Fibroblast of skin of right quadriceps (primary cell): ENCODE measurements at places on chromosomes 11 and 22.

DNA sequence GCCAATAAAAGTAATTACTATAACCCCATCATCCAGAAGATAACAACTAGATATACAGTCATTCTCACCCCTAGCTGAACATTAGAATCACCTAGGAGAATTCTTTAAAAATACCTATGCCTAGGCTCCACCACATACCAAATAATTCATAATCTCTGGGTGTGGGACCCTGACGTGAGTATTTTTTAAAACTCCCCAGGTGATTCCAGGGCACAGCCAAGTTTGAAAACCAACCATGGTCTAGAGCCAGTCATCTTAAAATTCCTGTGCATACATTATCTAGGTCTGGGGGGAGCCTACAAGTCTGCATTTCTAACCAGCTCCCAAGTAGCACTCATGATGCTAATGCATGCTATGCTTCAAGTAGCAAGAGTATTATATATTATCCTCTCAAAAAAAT, 281.0 kb upstream of the MTNR1B start:
- no peak for DNase-seq

DNA sequence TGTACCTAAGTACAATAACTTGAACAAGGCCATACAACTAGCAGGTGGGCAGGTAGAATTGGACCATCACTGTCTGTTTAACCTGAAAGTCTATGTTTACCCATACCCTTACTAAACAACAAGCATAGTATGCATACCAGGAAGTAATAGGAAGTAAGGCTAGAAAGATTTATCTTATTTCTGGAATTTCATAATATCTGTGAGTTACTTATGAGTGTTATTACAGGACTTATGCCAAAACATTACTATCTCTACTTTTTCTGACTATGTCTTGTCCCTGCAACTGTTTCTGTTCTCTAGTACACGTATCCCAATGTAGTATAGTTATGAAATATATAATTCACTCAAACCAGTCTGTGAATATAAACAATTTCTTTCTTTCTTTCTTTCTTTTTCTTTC, 1400.8 kb upstream of the TENM4 start:
- no peak for DNase-seq

- DNase-seq, result peak; percentile 87
Observed at GRCh38 chr11:102882389-102883024, 7.7 kb upstream of the MMP12 start.

GRCh38 chr22:47309476-47309875, 547.0 kb downstream of the TBC1D22A start:
- DNase-seq, result no peak

DNA sequence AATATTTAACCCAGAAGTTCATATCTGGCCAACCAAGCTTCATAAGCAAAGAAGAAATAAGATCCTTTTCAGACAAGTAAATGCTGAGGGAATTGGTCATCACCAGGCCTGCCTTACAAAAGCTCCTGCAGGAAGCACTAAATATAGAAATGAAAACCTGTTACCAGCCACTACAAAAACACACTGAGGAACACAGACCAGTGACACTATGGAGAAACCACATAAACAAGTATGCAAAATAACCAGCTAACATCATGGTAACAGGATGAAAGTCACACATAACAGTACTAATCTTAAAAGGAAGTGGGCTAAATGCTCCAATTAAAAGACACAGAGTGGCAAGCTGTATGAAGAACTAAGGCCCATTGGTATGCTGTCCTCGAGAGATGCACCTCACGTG, 311.4 kb downstream of the DYNC2H1 start:
- peak; percentile 53 for DNase-seq

- no peak for DNase-seq
Observed at GRCh38 chr11:76839311-76839710, 21.4 kb upstream of the ACER3 start.

- DNase-seq, result no peak
Observed at GRCh38 chr11:118216621-118217481, 8.0 kb downstream of the JAML start.

- DNase-seq, result no peak
Observed at GRCh38 chr11:64568041-64568571, 22.9 kb upstream of the SLC22A12 start.

DNA sequence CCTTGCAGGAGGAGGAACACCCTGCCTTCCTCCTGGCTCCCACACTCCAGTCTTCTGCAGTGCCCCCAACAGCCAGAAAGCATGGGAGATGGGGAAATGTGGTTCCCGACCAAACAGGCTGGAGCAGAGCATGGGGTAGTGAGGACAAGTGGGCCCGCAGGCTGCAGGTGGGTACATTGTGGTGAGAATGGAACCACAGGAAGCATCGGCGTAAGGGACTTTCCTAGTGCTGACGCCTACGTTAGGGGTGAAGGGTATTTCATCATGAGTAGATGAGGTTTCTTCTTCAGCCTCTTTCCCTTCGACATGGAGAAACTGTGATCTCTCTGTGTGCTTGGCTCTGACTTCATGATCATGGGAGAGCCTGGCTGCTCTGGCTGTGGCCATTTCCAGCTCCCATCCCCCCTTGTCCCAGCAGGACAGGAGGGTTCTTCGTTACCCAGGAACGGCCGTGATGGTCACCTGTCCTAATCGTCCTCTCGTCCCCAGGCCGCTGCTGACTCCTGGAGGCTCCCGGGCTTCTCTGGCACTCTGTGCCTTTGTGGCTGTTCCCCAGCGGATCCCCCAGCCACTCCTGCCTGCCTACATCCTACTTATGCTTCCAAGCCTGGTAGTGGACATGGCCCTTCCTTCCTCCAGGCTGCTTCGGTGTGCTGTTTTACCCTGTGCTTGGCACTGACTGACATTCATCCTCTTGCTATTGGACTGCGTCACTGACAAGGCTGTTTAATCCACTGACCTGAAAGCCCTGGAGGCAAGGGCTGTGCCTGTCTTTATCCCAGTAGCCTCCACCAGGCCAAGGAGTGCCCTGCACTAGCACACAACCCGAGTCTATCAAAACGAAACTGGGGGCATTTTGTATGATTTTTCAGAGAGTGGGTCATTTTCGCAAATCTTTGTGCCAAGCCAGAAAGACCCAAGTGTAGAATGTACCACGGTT, 65.2 kb upstream of the CECR2 start:
- no peak for DNase-seq

DNA sequence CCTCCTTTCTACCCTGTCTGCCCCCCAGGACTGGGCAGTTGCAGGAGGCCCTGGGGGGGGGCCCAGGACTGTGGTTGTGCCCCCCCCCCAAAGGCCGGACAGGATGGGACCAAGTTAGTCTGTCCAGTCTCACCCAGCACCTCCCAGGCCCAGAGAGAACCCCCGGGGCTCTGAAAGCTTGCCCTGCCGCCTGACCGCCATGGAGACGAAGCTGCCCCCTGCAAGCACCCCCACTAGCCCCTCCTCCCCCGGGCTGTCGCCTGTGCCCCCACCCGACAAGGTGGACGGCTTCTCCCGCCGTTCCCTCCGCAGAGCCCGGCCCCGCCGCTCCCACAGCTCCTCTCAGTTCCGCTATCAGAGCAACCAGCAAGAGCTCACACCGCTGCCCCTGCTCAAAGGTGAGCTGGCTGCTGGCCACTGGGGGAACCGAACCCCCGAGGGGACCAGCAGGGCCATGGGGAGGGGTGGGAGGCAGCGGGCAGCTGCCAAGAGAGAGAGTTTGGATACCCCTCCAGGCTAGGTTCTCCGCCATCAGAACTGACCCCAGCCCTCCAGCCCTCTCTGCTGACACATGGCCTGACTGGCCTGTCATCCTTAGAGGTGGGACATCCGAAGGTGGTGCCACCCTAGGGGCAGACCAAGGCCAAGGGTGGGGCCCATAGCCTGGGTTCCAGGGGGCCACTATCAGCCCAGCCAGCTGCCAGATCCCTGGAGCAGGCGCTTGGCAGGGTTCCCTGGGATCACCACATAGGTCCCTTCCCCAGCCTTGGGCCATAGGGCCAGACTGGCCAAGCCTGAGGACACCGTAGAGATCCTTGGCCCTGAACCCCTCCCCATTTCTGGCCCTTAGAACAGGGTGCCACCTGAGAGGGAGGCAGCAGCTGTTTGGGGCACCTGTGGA, 1.3 kb downstream of the PPP2R5B start:
- DNase-seq, result no peak

- DNase-seq, result no peak
Observed at GRCh38 chr11:46208803-46209202, 68.7 kb upstream of the CREB3L1 start.

GRCh38 chr11:8870411-8871170, 40.4 kb upstream of the AKIP1 start:
- peak; percentile 69 for DNase-seq

DNA sequence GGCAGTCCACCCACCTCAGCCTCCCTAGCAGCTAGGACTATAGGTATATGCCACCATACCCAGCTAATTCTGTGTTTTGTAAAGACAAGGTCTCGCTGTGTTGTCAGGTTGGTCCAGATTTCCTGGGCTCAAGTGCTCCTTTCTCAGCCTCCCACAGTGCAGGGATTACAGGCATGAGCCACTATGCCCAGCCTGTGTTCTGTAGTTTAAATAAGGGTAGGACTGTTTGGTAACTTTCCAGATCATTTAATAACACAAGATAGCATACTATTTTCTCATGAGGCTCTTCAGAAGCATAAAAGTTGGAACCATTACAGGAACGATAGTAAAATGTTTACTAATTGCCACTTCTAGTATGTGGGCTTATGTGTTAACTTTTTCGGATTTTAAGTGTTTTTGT, 38.0 kb upstream of the GRIK4 start:
- DNase-seq, result no peak

- no peak for DNase-seq
Observed at GRCh38 chr11:1928470-1928890, 9.0 kb downstream of the TNNT3 start.

DNA sequence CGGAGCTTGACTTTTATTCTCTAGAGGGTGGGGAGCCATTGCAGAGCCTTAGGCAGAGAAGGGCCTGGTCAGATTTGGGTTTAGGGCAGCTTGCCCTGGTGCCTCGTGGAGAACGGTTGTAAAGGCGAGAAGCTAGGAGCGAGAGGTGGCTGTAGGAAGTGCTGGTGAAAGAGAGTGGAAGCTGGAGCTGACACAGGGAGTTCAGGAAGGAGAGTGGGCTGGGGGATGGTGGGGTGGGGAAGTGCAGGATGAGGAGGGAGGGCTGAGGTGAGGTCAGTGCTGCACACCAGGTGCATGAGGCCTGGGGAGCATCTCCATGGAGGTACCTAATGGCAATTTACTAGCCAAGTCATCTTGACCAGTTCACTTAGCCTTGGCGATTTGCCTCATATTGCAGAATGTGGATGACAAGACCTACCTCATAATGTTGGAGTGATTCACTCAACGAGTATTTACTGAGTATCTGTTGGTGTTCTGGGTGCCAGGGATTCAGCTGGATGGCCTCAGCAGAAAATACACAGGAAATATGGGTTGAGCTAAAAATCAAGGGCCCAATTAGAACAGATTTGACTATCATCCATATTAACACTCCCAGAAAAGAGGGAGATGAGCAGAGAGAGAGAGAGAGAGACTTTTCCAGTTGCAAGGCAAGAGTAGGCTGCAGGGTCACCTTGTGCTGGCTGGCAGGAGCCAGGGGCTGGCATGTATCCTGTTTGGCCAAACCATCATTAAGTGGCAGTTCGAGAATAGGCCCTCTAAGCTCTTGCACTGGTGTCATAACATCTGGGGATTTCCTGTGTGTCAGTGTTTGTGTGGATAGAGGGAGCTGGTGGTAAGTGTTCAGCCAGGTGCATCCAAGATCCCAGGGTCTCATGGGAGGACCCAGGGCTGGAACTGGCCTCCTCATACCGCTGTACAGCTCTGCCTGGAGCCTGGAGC, 44.4 kb upstream of the CLDN5 start:
- peak; percentile 70 for DNase-seq

DNA sequence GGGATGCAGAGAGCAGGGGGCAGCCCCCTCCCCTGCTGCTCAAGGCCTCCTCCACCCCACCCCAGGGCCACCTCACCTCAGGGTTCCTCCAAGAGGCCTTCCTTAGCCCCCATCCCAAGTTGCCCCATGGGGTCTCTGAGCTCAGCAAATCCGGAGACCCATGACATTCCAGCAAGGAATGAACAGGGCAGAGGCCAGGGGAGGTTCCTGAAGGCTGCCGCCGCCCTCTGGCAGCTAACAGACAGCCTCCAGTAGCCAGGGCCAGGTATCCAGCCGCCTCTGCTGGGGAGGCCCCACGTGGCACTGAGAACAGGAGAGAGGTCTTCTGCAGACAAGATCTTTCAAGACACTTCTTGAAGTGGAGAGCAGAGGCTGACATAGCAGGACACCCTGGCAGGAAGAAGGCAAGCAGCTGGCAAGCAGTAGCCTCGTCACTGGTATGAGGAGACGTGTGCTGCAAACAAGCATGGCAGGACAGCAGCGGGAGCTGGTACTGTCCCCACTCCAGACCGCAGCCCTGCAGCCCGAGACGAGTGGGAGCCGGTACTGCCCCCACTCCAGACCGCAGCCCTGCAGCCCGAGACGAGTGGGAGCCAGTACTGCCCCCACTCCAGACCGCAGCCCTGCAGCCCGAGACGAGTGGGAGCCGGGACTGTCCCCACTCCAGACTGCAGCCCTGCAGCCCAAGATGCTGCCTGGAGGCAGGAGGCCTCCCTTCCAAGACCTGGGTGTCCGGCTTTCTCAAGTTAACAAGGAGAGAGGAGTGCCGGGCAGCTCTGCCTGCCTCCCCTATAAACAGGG, 190.6 kb downstream of the IGLL1 start:
- DNase-seq, result no peak

GRCh38 chr11:101583251-101584128, at the start of gene TRPC6:
TSS of gene TRPC6 (minus strand) at chr11:101584007. CDS start at chr11:101583503, 504 bp downstream.
- no peak for DNase-seq

DNA sequence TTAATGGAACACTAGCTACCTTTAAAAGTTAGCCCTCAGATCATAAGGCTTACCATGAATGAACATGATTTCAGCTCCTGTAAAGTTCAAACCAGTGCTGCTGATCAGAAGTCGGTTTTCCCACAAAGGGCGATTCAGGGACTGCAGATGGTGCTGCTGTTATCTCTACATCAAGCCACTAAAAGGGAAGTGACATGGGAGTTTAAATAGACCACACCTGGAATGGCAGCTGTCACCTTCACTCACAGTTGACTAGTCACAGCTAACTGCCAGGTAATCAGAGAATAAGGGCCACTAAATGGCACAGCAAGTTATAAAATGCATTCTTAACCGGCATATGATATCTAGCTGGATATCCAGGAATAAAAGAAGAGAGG, 581.1 kb upstream of the ARHGAP42 start:
- DNase-seq, result no peak

DNA sequence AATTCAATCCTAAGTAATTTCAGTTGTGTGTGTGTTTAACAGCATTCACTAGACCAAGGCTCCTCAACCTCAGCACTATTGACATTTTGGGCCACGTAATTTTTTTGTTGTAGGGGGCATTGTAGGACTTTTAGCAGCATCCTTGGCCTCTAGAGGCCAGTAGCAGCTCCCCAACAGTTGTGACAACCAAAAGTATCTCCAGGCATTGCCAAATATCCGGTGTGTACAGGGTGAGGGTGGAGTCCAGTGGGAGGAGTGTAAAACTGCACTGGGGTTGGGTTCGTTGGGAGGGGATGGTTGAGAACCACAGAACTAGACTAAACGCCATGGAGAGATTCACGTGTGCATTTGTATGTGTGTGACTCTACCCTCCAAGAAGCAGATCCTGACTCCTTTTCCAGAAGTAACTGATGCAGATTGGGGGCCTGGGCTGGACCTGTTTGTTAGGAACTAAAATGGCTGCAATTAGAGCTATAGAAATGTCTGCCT, 5.9 kb upstream of the PHF21A start:
- peak; percentile 71 for DNase-seq

- DNase-seq, result no peak
Observed at GRCh38 chr22:23364389-23364788, 184.1 kb downstream of the BCR start.

- DNase-seq, result no peak
Observed at GRCh38 chr11:130313383-130314183, 1.1 kb downstream of the ZBTB44 start.
